Activated CD4-positive, alpha-beta memory T cell treated with anti-CD3 and anti-CD28 coated beads, Interleukin-2, amount 10 ng/mL, durations not matched to agents 7 days and 5 days (primary cell): ENCODE measurements at places on chromosomes 12 and 14. TPM values are rescaled to one million over a fixed set of nuclear protein-coding genes. Genes with fewer than 3 reads are reported as not detected.

The TAS2R31 gene
- 1.7 TPM for total RNA-seq

The PCED1B gene
- total RNA-seq = 57.1 TPM

The JAG2 gene
- 3.0 TPM for total RNA-seq

DNA sequence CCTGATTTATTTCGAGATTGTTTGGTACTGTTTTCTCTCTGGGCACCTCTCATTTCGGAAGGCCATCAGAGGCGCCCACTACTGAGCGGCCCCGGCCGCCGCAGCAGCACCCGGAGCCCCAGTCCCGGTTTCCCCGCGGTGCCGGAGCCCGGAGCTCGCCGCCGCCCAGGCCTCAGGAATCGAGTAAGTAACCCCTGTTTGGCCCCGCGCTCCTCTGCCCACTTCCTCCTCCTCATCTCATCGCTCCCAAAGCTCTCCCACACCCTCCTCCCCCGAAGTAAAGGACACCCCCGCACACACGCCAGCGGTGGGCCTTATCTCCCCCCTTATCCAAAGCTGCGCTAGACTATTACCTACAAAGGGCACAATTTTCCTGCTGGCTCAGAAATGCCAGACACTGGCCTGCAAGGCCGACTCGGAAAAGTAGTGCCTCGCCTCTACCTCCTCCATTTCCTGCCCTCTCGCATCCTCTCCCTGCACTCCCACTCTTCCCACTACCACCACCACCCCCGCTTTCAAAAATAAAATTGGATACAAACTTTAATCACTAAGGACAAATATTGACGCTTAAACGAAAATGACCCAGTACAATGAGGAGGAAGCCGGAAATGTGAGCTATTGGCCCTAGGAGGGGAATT lies 637 bp upstream of the FOXG1 start:
- no peak for DNase-seq

- no peak for DNase-seq
Measured at GRCh38 chr12:5260591-5261086, 171.3 kb upstream of the NTF3 start.

DNA sequence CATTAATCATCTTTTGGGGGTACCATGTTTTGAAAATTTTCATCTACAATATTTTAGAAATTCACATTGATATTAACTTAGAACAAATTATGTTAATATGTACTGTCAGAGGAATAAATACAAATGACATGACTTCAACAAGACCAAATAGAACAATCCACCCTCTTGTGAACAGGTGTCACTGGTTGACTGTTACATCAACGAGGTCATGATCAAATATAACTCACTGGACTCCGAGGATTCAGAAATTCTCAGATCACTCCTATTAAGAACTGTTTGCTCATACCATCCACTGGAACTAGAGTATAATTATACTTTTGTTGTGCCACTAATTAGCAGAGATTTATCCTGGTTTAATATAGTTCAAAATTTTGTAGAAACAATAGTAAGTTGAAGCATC lies 318.8 kb downstream of the PRKD1 start:
- no peak for DNase-seq

- no peak for DNase-seq
Measured at GRCh38 chr14:67971627-67972625, 152.3 kb downstream of the RAD51B start.

DNA sequence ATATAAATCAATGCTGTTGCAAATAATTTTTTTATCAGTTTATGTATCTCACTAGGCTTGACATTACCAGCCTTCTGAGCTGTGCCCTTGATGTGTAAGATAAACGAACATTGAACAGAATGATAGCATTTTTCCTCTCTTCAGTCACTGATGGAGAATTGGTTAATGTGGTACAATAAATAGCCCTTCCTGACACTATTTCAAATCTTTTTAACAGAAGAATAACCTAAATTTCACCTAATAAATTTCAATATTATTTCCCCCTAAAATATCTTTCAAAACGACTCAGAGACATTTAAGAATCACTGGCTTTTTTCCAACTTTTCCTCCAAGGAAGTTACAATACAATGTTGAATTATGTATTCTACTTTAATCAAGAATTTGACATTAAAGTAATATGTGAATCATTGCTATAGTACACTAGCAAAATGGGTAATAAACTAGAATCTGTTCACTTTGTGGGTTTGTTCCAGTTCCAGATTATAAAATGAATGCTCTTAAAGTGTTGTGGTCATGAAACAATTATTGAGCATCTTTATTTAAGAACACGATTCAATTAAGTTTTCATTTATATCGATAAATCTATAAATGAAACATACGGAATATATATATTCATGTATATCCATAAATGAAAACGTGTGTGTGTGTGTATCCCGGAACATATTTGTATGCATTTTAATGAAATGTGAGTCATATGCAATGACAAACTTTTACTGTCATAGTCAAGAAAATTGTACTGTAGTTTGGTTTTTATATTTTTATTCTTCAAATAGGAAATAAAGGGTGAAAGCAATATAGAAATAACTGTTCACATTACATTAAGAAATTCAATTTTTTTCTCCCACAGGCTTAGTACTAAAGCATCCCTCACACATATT lies 2.5 kb upstream of the ATP2B1 start:
- no peak for DNase-seq

DNA sequence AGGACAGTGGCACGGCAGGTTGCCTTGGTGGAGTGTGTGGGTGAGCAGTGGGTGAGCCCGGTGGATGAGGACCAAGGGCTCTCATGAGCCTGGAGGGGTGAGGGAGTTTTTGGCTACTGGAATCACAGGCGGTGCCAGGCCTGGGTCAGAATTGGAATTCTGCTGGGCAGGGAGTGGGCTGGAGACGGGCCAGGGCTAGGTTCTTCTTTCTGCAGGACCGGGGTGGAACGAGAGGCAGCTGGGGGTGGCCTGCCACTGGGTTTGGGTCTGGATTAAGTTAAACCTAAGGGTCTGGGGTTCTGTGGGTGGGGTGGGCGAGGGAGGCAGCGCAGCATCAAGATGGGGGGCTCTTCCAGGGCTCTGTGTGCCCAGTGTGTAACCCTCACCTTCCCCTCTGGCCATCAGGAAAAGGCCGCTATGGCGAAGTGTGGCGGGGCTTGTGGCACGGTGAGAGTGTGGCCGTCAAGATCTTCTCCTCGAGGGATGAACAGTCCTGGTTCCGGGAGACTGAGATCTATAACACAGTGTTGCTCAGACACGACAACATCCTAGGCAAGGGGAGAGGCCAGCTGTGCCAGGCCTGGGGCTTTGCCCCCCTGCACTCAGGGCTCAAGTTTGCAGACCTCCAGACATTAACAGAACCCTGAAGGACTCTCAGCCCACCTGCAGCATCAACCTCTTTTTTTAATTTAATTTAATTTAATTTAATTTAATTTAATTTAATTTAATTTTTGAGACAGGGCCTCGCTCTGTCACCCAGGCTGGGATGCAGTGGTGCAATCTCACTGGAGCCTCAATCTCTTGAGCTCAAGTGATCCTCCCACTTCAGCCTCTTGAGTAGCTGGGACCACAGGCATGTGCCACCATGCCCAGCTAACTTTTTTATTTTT lies 7.0 kb downstream of the ACVRL1 start:
- DNase-seq = no peak

DNA sequence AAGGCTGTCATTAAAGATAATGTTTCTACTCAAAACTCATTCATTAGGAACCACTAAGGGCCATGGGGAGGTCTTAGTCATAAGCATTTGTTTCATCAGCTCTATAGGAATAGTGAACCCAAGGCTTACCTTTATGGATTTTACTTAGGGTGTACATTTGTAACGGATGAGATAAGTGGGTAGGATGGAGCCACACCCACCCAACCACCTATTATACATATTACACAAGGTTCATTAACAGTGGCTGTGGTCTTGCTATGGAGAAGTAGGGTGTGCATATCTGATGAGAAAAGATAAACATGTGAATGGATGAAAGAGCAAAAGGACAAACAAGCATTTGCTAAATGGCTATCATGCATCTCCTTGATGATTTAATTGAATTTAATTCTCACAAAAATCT lies 39.6 kb upstream of the ITPR2 start:
- no peak for DNase-seq

DNA sequence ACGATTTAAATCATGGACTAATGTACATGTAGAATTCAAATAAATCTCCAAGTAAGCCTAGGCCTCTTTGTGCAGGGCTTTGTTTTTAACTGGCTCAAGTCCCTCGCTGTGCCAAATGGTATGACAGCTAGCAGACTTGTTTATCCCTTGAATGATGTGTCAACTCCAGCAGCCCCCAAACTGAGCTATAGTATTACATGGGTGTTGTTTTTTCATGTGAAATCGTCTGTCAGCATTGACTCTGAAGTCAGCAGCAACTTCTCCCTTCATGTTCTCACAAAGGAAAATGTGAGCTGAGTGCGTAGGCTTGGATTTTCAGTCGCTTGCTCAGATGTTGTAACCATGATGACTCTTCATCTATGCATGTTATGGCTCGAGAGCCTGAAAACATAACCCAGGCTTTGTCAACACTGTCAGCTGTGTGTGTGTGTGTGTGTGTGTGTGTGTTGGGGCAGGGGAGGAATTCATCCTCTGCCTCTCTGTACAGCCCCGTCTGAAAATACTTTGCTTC lies 73.3 kb downstream of the PTHLH start:
- DNase-seq = no peak
